ENCODE measurements at places on chromosomes 2 and 18.
A peak's percentile ranks its signal among the peaks of the same experiment; 100 is the strongest.

- no peak for DNase-seq
These were observed 59.6 kb downstream of the LDLRAD4 start for GRCh38 chr18:13278062-13278630.

GRCh38 chr2:162123806-162124758 lies 28.0 kb downstream of the GCG start:
- peak; percentile 60 for DNase-seq

GRCh38 chr2:13628122-13628521 lies 911.4 kb downstream of the TRIB2 start:
- DNase-seq: no peak

DNA sequence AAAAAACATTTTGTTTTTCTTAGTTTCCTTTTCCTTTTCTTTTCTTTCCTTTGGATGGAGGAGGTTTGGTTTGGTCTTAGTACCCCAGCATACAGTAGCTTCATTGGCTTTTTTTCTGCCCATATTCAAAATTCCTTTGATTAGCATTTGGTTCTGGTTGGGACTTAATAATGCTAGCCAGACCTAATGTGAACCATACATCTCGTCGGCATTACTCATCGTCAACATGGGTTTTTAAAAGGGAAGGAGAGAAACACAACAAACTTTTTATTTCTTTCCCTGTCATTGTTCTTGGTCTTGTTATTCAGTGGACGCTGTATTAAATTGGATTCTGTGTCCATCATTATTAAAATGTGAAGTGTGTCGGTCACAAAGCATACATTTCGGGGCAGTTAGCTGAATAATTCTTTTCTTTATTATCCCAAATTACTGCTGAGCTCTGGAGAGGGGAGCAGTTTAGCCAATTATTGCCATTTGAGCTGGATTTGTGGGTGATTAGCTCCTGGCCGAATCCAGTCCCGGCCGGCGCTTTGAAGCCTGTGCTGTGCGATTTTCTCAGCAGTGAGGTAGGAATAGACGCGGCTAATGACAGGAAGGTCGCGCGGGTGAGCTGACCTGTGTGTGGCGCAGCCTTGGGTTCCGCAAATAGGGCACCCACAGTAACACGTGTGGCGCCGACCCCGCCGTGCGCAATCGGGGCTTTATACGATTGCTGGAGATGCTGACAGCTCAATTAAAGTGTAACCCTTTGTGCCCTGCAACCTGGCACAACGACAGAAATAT lies 303.3 kb downstream of the GBX2 start:
- peak; percentile 49 for DNase-seq

GRCh38 chr2:189407281-189408209 lies 33.7 kb upstream of the WDR75 start:
- peak; percentile 87 for DNase-seq
